ENCODE measurements at places on chromosomes 13 and 19. TPM values are rescaled to one million over a fixed set of nuclear protein-coding genes. Genes with fewer than 3 reads are reported as not detected.

The ZNF382 gene
- total RNA-seq: 0.10 TPM

The KLK14 gene
- total RNA-seq: 0.17 TPM

The EDDM13 gene
- total RNA-seq: not detected

The KCNRG gene
- total RNA-seq: 0.75 TPM

The ZNF540 gene
- total RNA-seq: 0.06 TPM

The JSRP1 gene
- 0.82 TPM for total RNA-seq

The LIPE gene
- 1.4 TPM for total RNA-seq

The MEIOSIN gene
- total RNA-seq: 0.06 TPM

The SMAD9 gene
- 0.14 TPM for total RNA-seq

The SPACA6 gene
- total RNA-seq: 11.6 TPM

The PNMA8B gene
- total RNA-seq: not detected

The MEDAG gene
- total RNA-seq: 0.36 TPM

The HSD17B14 gene
- total RNA-seq: 16.1 TPM

The DAND5 gene
- 0.07 TPM for total RNA-seq

The TIMM29 gene
- 18.8 TPM for total RNA-seq

The IFNL1 gene
- total RNA-seq: not detected

The CEACAM5 gene
- 1.6 TPM for total RNA-seq

The RASGRP4 gene
- total RNA-seq: 0.05 TPM

The ERICH4 gene
- total RNA-seq: not detected

The CLPTM1 gene
- total RNA-seq: 176 TPM
